Stomach (tissue), 19 donors: ENCODE measurements at places on chromosomes 4 and X. TPM values are rescaled to one million over a fixed set of nuclear protein-coding genes. Genes with fewer than 3 reads are reported as not detected.

MTHFD2L gene
- polyA plus RNA-seq, result 6.6 TPM

SSX1 gene
- not detected for polyA plus RNA-seq

RNF128 gene
- 7.5 TPM for polyA plus RNA-seq

ZFX gene
- 8.9 TPM for polyA plus RNA-seq

SMARCA1 gene
- 12.6 TPM for polyA plus RNA-seq

AKAP14 gene
- not detected for polyA plus RNA-seq

MAGEA11 gene
- not detected for polyA plus RNA-seq

TLR10 gene
- polyA plus RNA-seq, result 0.60 TPM

HDAC8 gene
- polyA plus RNA-seq, result 26.3 TPM

SCOC gene
- polyA plus RNA-seq, result 108 TPM

PPBP gene
- polyA plus RNA-seq, result not detected

ARMCX4 gene
- 8.7 TPM for polyA plus RNA-seq

LRBA gene
- 7.3 TPM for polyA plus RNA-seq

DUSP9 gene
- 0.25 TPM for polyA plus RNA-seq

TRPC3 gene
- polyA plus RNA-seq, result 0.68 TPM

PHOX2B gene
- polyA plus RNA-seq, result not detected

MCTS1 gene
- polyA plus RNA-seq, result 64.4 TPM

CENPVL1 gene
- not detected for polyA plus RNA-seq

GUF1 gene
- 8.8 TPM for polyA plus RNA-seq

MTNR1A gene
- not detected for polyA plus RNA-seq

AREG gene
- 23.0 TPM for polyA plus RNA-seq

MAGEC2 gene
- polyA plus RNA-seq, result not detected

SSX4B gene
- polyA plus RNA-seq, result not detected

UPF3B gene
- 25.1 TPM for polyA plus RNA-seq

MAGEC3 gene
- polyA plus RNA-seq, result not detected

CFAP99 gene
- polyA plus RNA-seq, result not detected

PGAM4 gene
- not detected for polyA plus RNA-seq

NALF2 gene
- 1.1 TPM for polyA plus RNA-seq

TEX28 gene
- not detected for polyA plus RNA-seq

KDR gene
- 1.7 TPM for polyA plus RNA-seq

ERAS gene
- not detected for polyA plus RNA-seq
